ENCODE measurements at places on chromosomes 6 and 20.

DNA sequence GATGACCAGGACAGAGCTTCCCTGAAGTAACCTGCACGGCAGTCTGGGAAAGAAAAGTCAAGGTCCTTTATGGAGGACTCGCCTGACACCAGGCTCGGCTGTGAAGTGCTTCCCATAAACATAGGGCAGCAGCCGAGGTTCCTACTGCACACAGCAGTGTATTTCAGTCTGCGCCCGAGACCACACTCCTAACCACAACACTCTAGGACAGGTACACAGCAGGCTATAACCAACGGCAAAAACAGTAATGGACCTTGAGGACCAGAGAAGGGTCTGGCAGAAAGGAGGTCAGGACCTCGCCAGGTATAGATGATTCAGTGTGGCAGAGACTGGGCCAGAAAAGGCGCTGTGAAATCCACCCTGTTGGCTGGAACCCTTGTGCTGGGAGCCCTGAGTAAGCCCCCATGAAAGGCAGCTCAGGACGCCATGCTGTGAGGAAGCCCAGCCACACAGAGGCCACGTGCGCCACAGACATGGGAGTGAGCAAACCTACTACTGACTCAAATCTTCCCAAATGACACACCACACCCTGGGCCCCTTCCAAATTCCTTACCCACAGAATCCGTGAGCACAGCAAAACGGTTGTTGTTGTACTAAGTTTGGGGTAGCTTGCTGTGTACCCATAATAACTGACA lies 129.6 kb upstream of the CST7 start:
- no peak overlapping the region for H3K4me3 ChIP-seq
- no peaks in the 10 kb centered on the region for H3K36me3 ChIP-seq
- peaks cover 3% of the 10 kb centered on the region for H3K27me3 ChIP-seq
- no peak overlapping the region for H3K27ac ChIP-seq
- DNase-seq: no peak
- no peaks in the 10 kb centered on the region for H3K4me1 ChIP-seq

- no peak overlapping the region for H3K4me3 ChIP-seq
- DNase-seq: no peak
These were observed 7.3 kb upstream of the ENTPD6 start for GRCh38 chr20:25188218-25188617.

DNA sequence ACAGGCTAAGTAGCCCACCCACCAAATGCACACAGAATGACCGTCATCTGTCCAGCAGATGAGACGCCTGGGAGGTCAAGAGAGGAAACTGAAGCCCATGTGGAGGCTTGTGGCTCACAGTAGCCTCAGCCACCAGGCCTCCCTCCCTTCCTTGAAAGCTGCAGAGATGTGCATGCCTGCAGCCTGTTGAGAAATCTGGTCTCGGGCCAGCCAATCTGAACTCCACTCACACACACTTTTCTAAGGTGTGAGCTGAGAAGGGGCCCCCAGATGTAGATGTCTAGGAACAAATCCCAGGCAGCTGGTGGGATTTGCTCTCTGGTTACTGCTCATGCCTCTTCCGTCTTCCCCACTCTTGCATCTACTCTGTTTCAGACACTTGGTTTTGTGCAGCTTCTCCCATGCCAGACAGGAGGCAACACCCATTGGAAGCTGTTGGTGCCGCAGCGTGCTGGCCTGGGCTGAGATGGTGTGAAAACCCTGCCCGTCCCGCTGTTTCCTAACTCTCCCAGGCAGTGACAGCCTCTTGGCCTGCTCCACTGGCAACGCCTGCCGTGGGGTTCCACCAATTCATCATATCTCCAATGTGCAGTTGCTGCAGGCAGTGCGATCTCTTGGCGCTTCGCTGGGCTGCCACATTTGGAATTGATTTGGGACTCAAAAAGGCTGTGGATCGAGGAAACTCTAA lies 24.1 kb upstream of the PAX1 start:
- no peaks in the 10 kb centered on the region for H3K36me3 ChIP-seq
- H3K27ac ChIP-seq: peak overlapping the region; percentile 64
- H3K27me3 ChIP-seq: no peaks in the 10 kb centered on the region

DNA sequence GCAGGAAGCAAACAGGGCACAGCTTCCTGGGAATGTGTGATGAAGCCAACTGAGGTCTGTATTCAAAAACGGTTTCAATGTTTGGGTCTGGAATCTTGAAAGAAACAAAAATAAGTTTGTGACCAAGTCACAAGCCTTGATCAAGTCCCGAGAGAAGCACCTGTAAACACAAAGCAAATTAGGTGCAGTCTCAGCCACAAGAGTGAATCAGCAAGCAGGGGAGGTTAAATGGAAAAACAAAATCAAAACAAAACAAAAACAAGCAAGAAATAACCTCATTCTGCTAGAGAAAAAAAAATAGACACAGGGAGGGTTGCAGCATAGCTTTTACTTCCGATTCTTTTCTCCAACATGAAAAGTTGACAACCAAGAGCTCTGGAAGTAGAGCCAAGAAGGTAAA lies 201.7 kb downstream of the CLIC5 start:
- H3K4me3 ChIP-seq: no peak overlapping the region
- H3K27me3 ChIP-seq: no peaks in the 10 kb centered on the region
- H3K27ac ChIP-seq: no peak overlapping the region
- no peak for DNase-seq

- no peaks in the 10 kb centered on the region for H3K27me3 ChIP-seq
- no peaks in the 10 kb centered on the region for H3K4me1 ChIP-seq
These were observed 80.6 kb upstream of the HIVEP1 start for GRCh38 chr6:11931296-11932035.

GRCh38 chr6:56445818-56446217 lies 196.9 kb downstream of the DST start:
- no peak for DNase-seq
- no peaks in the 10 kb centered on the region for H3K4me1 ChIP-seq
- no peak overlapping the region for H3K27ac ChIP-seq
- H3K27me3 ChIP-seq: no peaks in the 10 kb centered on the region
- H3K36me3 ChIP-seq: no peaks in the 10 kb centered on the region

GRCh38 chr20:15332711-15333160 lies 995.3 kb upstream of the FLRT3 start:
- no peaks in the 10 kb centered on the region for H3K4me1 ChIP-seq
- DNase-seq: no peak
- no peaks in the 10 kb centered on the region for H3K27me3 ChIP-seq
- H3K4me3 ChIP-seq: no peak overlapping the region
- no peaks in the 10 kb centered on the region for H3K36me3 ChIP-seq

GRCh38 chr6:71544906-71545305 lies 256.3 kb downstream of the OGFRL1 start:
- H3K36me3 ChIP-seq: no peaks in the 10 kb centered on the region
- no peaks in the 10 kb centered on the region for H3K4me1 ChIP-seq
- no peaks in the 10 kb centered on the region for H3K27me3 ChIP-seq
- DNase-seq: no peak
- H3K27ac ChIP-seq: no peak overlapping the region
